ENCODE measurements at places on chromosomes 3 and 15.

DNA sequence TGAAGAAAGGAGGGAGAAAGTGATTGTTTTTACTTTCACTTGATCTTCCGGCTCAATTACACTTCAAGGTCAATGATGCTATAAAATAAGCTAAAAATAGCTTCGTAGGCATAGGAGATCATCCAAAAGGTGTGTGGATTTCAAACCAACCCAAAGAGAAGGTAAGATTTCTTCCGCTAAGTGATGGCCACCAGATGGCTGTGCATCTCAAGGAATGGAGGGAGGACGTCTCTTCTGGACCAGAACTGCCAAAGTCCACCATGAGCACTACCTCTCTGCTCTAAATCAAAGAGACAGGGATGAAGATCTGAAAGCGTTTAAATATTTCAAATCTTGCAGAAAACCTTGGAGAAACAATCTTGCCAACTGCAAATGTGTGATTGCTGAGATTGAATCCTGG, 199.1 kb upstream of the ZPLD1 start:
- no peak for DNase-seq

GRCh38 chr3:44875596-44875995, 1.2 kb downstream of the TGM4 start:
- DNase-seq: no peak

GRCh38 chr15:71329497-71330260, 214.4 kb downstream of the THSD4 start:
- no peak for DNase-seq

GRCh38 chr3:32937331-32937730, 14.1 kb upstream of the CCR4 start:
- DNase-seq: no peak

DNA sequence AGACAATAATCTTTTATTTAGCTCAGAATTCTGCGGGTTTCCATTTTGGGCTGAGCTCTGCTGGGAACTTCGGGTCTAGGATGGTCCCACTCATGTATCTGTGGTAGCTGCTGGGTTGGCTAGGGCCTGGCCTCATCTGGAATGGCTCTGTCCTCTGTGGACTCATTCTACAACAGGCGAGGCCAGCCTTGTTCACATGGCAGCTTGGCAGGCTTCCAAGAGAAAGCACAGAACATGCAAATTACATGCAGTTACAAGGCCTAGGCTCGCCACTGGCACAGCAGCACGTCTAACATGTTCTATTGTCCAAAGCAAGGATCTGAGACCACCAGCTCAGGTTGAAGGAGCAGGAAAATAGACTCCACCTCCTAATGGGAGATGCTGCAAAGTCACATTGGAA, 431.4 kb downstream of the PDCD6IP start:
- DNase-seq: no peak

GRCh38 chr15:72474912-72475628, 940 bp downstream of the ARIH1 start:
- peak; percentile 64 for DNase-seq

- no peak for DNase-seq
These were observed 438.7 kb upstream of the C2CD4B start for GRCh38 chr15:62603742-62604141.

DNA sequence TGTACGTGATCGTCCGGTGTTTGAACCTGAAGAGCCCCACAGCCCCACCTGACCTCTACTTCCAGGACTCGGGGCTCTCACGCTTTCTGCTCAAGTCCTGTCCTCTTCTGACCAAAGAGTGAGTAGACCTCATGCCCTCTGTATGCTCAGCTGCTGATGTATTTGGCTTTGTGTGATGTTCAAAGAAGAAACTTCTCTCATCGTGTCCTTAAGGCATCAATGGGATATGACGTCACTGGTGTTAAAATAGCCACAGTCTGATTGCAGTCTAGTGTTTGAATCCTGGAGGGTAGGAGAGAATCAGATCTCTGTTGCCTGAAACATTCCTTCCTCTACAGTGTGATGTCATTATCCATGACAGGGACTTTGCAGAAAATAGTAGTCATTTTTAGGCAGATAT, 28.1 kb downstream of the ABHD2 start:
- no peak for DNase-seq

DNA sequence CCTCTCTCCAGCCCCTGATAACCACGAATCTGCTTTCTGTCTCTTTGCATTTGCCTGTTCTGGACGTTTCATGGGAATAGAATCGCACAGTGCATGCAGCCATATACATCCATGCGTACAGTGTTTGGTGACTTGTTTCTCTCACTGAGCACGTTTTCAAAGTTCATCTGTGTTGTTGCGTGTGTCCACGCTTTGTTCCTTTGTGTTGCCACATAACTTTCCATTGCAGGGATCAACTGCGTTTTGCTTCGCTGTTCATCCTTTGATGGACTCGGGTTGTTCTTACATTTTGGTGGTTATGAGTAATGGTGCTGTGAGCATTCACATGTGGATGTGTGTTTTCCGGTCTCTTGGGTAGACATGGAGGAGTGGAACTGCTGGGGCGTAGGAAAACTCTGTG, 56.4 kb upstream of the TAMM41 start:
- no peak for DNase-seq

DNA sequence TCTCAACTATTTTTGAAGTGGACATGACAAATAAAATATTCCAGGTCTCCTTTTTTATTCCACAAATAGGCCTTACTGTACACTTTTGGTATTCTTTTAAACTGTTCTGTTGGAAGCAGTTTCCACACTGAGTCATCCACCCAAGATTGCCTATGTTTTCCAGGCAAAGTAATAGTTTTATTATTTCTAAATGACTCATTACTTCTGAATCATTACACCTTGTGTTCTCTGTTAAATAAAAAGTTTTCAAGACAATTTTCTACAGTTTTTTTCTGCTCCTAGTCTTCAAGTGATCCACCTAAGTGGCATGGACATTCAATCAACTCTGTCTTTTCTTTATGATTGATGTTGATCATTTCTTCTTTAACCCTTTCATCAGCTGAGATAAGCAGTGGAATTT, 26.5 kb downstream of the PPP2R3A start:
- no peak for DNase-seq

- no peak for DNase-seq
These were observed 286.7 kb upstream of the TGFBR2 start for GRCh38 chr3:30319713-30320112.

All from activated CD4-positive, alpha-beta T cell treated with anti-CD3 and anti-CD28 coated beads for 24 hours (primary cell).